Activated CD4-positive, alpha-beta T cell treated with anti-CD3 and anti-CD28 coated beads, Interleukin-2, amount 50 U/mL, for 16 hours (primary cell): ENCODE measurements at places on chromosomes 5 and 9.

- DNase-seq, result no peak
Observed at GRCh38 chr9:33310748-33311147, 20.4 kb downstream of the NFX1 start.

DNA sequence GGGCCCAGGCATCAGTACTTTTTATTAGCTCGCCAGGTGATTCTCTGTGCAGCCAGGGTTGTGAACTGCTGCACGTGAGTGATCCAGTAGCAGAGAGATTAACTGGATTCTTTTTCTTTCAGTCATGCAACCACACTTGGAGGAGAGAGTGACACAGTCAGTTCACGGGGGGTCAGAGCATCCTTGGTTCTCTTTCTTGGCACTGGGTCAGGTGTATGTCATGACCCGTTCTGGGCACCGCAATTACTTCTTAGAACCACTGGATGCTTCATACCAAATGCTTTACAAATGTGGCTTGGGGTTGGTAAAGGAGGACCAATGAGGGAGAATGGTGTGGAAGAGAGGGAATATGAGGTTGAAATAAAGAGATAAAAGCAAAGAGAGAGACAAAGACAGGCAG is 368.7 kb downstream of the MLLT3 start:
- DNase-seq, result no peak

GRCh38 chr5:120512068-120512467 is 48.0 kb downstream of the PRR16 start:
- DNase-seq, result no peak

GRCh38 chr9:89247431-89248353 is 63.3 kb upstream of the CKS2 start:
- no peak for DNase-seq

GRCh38 chr5:25944786-25945185 is 1093.6 kb downstream of the CDH9 start:
- no peak for DNase-seq

DNA sequence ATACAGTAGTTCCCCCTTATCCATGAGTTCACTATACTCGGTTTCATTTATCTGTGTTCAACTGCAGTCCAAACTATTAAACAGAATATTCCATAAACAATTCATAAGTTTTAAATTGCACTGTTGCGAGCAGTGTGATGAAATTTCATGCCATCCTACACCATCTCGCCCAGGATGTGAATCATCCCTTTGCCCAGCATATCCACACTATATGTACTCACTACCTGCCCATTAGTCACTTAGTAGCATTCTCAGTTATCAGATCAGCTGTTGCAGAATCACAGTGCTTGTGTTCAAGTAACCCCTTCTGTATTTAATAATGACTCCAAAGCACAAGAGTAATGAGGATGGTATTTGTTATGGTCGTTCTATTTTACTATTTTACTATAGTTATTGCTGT is 51.5 kb downstream of the SHOC1 start:
- peak; percentile 68 for DNase-seq

- DNase-seq, result no peak
Observed at GRCh38 chr5:145540375-145540774, 294.8 kb downstream of the PRELID2 start.

DNA sequence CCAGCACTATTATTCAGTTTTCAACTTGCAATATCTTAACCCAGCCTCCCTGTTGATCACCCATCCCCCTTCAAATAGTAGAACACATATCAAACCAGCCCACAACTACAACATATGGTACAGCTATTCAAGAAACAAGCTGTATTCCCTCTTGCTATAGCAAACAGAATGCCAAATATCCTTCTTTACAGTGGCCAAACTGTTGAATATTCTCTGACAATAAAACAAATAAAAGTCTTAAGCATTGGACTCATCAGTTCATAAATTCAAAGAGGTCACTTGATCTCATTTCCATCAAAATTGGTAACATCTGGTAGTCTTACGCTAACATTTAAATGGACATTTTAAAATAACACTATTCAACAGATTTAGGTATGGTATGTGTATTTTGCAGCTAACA is 350.8 kb downstream of the EFNA5 start:
- DNase-seq, result no peak

DNA sequence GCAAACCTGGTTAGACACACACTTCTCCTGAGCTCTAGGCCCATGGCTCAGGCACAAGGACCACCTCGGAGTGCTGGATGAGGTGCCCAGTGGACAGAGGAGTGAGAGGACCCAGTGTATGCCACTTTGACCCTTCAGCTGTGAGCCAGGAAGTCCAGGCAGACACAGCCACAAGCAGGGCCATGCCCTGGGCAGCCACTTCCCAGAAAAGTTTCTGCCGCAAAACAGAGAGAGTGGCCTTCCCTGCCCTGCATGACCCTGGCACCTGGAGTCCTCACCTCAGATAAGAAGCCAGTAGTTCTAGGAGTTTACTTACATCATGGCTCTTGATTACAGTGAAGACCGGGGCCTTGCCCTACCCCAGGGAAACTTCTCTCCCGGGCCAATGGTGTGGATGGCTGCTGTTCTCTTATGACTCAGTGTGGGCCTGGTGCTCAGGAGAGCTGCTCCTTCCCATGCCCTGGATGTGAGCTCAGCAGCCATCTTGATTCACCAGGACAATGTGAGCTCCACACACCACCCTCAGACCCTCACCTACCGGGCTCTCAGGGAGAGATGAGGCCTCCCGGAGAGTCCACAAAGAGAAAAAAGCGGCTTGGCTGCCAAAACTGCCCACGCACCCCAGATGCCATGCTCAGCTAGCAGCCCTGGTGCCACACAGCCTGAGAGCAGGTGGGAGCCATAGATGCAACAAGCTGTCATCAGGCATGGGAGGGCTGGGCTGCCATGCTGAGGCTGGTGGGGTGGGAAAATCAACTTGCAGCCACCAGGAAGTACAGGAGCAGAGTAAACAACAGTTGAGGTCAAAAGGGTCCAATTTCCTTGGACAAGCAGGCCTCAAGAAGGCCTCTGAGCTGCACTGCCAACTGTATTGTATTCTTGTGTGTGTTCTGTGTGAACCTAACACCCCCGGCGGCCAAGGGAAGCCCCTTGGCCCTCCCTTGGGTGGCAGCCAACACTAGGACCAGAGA is 11.7 kb upstream of the IRF1 start:
- no peak for DNase-seq

GRCh38 chr9:126412905-126413304 is 86.3 kb downstream of the MVB12B start:
- no peak for DNase-seq

DNA sequence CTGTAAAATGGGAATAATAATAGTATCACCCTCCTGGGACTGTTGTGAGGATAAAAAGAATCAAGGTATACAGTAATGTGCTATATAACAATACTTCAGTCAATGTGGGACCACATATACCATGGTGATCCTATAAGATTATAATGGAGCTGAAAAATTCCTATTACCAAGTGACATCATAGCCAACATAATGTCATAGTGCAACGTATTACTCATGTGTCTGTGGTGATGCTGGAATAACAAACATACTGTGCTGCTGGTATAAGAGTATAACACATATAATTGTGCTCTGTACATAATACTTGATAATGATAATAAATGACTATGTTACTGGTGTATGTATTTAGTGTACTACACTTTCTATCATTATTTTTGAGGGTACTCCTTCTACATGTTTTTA is 38.1 kb downstream of the LIFR start:
- DNase-seq, result no peak

GRCh38 chr5:120362426-120362825 is 101.7 kb upstream of the PRR16 start:
- no peak for DNase-seq
